Stromal cell of bone marrow (primary cell): ENCODE measurements at places on chromosomes 1 and 21.

DNA sequence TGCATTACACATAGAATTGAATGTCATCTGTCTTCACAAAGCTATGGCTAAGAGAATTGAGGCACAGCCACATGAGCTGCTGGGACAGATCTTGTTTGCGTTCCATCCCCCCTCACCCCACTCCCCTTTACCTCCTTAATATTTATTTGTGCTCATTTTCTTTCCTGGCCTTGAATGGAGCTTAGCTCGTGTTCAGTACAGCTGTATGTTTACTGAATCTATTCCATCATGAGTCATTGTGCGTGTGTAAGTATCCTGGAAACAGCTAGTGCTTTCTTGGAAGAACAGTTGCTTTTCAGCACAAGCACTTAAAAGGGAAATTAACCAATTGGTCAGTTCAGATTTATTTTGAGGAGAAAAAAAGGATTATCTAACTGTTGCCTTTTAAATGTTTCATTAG, 14.7 kb downstream of the PROX1 start:
- DNase-seq: peak; percentile 21

- peak; percentile 51 for DNase-seq
These were observed 1.4 kb downstream of the SLC22A15 start for GRCh38 chr1:115977499-115978258.

GRCh38 chr1:208731981-208732821, 488.0 kb upstream of the PLXNA2 start:
- DNase-seq: no peak

GRCh38 chr1:107795441-107795840, 169.5 kb downstream of the VAV3 start:
- no peak for DNase-seq

DNA sequence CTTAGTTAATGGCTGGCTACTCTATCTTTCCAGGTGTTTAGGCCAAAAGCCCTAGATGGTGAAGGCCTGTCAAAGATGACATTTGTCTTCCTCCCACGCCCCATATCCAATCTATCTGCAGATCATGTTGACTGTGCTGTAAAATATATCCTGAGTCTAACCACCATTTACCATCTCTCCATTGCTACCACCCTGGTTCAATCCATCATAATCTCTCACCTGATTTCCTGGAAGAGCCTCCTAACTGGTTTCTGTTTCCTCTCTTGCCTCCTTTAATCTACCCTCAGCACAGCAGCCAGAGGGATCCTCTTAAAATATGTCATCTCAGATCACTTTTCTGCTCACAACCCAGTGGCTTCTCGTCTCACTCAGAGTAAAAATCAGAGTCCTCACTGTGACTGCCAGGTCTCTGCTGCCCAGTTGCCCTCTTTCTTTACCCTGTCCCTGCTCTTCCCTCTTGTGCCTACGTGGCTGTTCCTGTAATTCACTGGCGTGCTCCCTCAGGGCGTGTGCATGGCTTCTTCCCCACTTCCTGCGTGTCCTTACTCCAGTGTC, 17.8 kb downstream of the TMEM50A start:
- DNase-seq: no peak

GRCh38 chr1:222918801-222919477, 104.1 kb downstream of the DISP1 start:
- DNase-seq: no peak

DNA sequence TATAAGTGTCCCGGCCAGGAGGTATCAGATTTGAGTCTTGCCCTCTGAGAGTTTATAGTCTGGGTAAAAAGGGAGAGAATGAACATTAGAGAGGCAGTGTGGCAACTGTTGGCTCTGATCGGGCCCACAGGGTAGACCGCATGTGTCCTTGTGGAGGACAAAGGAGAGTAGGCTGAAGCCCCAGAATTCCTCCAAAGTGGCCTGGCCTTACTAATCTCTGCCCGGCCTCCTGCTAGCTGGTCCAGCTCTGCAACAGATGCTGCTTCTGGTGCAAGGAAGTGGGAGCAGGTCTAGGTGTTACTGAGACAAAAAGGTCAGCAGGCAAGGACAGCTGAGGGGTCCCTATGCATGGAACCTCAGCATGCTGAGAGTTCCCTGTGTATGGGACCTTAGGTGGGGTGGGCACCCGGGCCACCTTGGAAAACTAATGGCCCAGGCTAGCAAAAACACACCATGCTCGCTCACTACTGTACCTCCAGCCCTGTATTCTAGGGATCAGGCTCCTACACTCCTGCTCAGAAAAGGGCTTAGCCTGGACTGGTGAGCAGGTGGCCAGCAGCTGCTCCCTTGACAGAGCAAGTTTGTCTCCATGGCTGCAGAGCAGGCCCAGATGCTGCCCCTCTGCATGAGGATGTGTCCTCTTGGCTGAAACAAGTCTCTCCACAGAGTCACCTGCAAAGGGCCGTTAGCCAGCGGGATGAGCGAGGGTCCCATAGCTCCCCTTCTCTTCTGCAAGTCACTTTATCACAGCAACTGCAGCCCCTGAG, 30.3 kb upstream of the RGS16 start:
- no peak for DNase-seq
